ENCODE measurements at places on chromosomes 11 and 22. TPM values are rescaled to one million over a fixed set of nuclear protein-coding genes. Genes with fewer than 3 reads are reported as not detected.
A peak's percentile ranks its signal among the peaks of the same experiment; 100 is the strongest.

DNA sequence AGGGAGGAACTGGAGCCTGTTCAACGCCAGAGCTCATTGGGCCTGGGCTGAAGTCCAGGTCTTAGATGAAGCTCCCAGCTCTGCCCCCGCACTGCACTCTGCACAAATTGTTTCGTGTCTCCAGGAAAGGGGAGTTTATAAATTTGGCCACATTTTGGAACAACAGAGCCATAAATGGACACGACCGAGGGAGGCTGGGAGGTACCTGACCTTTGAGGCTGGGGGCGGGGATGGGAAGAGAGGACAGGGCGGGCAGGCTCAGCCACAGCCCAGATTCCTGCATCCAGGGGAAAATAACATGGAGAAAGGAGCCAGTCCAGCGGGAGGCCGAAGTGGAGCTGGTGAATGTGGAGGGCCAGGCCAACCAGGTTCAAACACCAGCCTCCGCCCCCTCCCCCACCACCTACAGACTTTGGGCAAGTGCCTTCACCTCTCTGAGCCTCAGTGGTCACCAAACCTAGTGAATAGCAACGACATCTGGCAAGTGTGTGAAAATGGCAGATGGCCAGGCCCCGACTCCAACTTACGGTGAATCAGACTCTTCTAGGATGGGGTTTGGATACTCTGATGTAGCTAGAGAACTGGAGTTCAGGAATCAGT lies 36.8 kb upstream of the SMTN start:
- H3K4me1 ChIP-seq = no peaks in the 10 kb centered on the region
- H3K27me3 ChIP-seq = no peaks in the 10 kb centered on the region
- no peak overlapping the region for H3K27ac ChIP-seq
- H3K4me3 ChIP-seq = no peak overlapping the region
- DNase-seq = no peak

The ROBO4 gene
- polyA plus RNA-seq = not detected

The SERPING1 gene
- not detected for polyA plus RNA-seq

GRCh38 chr11:91673705-91674104 lies 550.9 kb upstream of the FAT3 start:
- H3K4me3 ChIP-seq = no peak overlapping the region
- DNase-seq = no peak
- no peaks in the 10 kb centered on the region for H3K4me1 ChIP-seq
- H3K36me3 ChIP-seq = no peaks in the 10 kb centered on the region
- H3K27ac ChIP-seq = no peak overlapping the region
- H3K27me3 ChIP-seq = no peaks in the 10 kb centered on the region

DNA sequence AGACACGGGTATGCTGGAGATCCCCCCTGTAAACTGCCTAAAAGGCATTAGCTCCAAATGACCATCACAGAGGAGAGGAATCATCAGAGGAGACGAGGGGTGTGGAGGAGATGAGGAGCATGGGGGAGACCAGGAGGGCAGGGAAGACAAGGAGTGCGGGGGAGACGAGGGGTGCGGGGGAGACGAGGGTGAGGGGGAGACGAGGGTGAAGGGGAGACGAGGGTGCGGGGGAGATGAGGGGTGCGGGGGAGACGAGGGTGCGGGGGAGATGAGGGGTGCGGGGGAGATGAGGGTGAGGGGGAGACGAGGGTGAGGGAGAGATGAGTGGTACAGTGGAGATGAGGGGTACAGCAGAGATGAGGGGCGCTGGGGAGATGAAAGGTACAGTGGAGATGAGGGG lies 17.5 kb upstream of the GAL start:
- DNase-seq = no peak
- no peaks in the 10 kb centered on the region for H3K4me1 ChIP-seq
- no peaks in the 10 kb centered on the region for H3K27me3 ChIP-seq
- no peak overlapping the region for H3K27ac ChIP-seq
- no peak overlapping the region for H3K4me3 ChIP-seq

DNA sequence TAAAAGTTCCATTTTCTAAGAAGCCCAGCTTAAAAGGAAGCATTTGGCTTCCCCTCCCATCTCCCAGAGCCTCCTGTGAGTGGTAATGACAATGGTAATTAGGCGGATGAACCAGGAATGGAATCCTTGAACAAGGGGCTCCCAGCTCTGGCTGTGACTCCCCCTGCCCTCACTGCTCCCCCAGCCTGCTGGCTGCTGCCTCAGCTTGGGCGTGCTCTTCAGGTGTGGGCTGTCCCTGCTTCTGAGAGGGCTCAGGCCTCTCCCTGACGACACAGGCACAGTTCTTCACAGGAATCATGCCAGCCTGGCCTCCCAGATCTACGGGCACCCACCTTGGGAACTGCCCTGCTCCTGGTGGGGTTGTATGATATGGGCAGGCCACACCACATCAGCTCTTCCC lies 81.7 kb upstream of the NARS2 start:
- no peaks in the 10 kb centered on the region for H3K27me3 ChIP-seq
- no peaks in the 10 kb centered on the region for H3K36me3 ChIP-seq
- H3K4me3 ChIP-seq = no peak overlapping the region
- no peak for DNase-seq

The ANAPC15 gene
- polyA plus RNA-seq = 84.5 TPM

DNA sequence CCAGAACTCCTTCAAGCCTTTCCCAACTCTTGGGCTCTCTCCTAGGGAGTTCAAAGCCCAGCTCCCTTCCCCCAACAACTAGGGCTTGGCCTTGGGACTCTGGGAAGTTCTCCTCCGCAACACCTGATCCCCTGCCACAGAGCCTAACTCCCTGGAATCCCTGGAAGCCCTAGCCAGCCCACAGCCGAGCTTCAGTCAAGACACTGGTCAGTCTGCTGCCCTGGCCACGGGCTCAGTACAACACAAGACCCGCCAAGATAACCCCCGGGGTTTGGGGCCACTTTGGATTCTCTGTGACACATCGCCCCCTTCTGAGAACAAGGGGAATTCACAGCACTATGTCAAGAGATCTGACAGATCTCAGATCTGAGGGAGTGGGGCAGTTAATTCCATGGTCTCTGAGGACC lies 58.3 kb downstream of the SLC22A12 start:
- no peak for DNase-seq
- no peak overlapping the region for H3K27ac ChIP-seq

DNA sequence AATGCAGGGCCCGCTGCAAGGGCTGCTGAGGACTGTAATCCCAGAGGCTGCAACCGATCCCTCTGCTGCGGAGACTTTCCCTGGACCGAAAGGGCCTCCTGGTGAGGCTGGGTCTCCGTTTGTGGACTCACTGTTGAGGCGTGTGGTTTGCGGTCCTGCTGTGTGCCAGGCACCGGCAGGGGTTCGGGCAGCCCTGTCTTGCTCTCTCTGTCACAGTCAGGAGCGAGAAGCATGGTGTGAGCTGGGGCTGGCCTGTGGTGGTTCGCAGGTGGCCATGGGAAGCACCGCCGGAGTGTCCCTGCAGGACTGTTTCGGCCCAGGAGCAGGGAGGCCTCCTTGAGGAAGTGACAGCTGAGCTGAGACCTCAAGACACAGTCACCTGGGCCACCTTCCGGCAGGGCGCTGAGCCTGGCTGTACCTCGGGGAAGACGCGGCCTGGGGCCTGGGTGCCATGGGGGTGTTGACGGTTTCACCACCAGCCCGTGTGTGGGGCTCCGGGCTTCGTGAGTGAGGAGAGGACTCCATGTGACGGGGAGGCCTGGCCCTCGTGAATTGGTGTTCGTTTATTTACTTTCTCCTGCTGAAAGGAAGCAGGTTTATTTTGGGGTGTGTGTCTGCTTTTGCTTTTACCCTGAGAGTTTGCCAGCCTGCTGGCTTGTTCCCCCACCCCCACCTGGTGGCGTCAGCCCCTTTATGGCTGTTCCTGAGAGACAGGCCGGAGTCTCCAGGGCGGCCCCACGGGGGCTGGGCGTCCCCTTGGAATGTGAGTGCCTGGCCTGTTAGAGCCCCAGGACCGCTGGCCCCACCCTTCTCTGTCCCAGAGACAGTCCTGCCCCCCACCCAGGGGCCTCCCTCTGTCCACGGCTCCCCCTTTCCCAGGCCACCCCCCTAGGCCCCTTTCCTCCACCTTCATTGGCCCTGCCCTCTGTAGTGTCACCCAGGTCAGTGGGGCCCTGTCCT lies 122.5 kb downstream of the KCNQ1OT1 start:
- DNase-seq = no peak
- no peak overlapping the region for H3K27ac ChIP-seq
- H3K4me3 ChIP-seq = no peak overlapping the region
- no peaks in the 10 kb centered on the region for H3K36me3 ChIP-seq

GRCh38 chr11:123382555-123383074 lies 47.5 kb upstream of the GRAMD1B start:
- H3K36me3 ChIP-seq = no peaks in the 10 kb centered on the region
- H3K4me1 ChIP-seq = peaks cover 14% of the 10 kb centered on the region
- no peak for DNase-seq
- H3K27ac ChIP-seq = no peak overlapping the region
- no peak overlapping the region for H3K4me3 ChIP-seq
- no peaks in the 10 kb centered on the region for H3K27me3 ChIP-seq

DNA sequence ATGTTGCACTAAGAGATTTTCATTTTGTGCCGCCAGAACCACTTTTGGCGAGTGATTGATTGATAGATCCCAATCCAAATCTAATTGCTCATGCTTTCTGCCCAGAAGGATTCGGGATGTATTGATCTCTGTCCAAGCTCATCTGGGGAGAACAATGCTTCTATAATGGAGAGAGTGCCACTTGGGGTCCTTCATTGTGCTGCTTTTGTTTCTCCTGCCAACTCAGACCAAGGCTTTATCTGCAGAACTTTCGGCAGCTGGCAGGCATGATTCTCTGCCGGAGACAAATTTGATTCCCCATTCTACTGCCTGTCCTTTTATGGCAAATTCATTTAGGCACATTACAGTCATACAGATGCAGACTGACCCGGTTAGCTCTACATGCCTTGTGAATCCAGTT lies 62.9 kb upstream of the NTM start:
- H3K4me3 ChIP-seq = no peak overlapping the region
- no peak for DNase-seq
- H3K36me3 ChIP-seq = no peaks in the 10 kb centered on the region
- no peaks in the 10 kb centered on the region for H3K4me1 ChIP-seq
- no peak overlapping the region for H3K27ac ChIP-seq
- no peaks in the 10 kb centered on the region for H3K27me3 ChIP-seq

GRCh38 chr11:73189723-73190556 lies 28.1 kb upstream of the P2RY2 start:
- H3K4me3 ChIP-seq = no peak overlapping the region
- no peak for DNase-seq
- no peaks in the 10 kb centered on the region for H3K4me1 ChIP-seq
- no peaks in the 10 kb centered on the region for H3K36me3 ChIP-seq

DNA sequence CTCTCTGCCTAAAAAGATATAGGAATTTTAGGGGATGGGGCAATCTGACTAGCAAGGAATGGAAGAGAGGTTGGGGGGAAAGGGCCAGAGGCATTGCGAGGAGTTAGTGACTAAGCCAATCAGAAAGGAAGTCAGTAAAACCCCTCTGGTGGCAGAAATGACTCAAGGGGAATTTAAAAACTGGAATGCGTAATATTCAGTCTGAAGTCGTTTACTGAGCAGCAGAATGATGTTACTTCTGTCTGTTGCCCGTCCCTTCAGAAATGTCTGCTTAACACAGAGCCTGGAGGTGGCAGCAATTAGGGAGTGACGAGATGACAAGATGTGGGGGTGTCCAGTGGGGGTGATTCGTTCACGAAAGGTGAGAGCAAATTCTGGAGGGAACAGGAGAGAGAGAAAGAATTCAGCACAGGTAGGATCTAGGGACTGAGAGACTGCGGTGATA lies 107.7 kb upstream of the CLMP start:
- H3K27me3 ChIP-seq = no peaks in the 10 kb centered on the region
- DNase-seq = no peak
- H3K27ac ChIP-seq = peak overlapping the region; percentile 40
- no peak overlapping the region for H3K4me3 ChIP-seq

The MMP27 gene
- not detected for polyA plus RNA-seq

- H3K36me3 ChIP-seq = no peaks in the 10 kb centered on the region
- no peaks in the 10 kb centered on the region for H3K4me1 ChIP-seq
- no peak overlapping the region for H3K4me3 ChIP-seq
- H3K27me3 ChIP-seq = no peaks in the 10 kb centered on the region
Observed at GRCh38 chr11:132604431-132604830, 927.9 kb downstream of the OPCML start.

DNA sequence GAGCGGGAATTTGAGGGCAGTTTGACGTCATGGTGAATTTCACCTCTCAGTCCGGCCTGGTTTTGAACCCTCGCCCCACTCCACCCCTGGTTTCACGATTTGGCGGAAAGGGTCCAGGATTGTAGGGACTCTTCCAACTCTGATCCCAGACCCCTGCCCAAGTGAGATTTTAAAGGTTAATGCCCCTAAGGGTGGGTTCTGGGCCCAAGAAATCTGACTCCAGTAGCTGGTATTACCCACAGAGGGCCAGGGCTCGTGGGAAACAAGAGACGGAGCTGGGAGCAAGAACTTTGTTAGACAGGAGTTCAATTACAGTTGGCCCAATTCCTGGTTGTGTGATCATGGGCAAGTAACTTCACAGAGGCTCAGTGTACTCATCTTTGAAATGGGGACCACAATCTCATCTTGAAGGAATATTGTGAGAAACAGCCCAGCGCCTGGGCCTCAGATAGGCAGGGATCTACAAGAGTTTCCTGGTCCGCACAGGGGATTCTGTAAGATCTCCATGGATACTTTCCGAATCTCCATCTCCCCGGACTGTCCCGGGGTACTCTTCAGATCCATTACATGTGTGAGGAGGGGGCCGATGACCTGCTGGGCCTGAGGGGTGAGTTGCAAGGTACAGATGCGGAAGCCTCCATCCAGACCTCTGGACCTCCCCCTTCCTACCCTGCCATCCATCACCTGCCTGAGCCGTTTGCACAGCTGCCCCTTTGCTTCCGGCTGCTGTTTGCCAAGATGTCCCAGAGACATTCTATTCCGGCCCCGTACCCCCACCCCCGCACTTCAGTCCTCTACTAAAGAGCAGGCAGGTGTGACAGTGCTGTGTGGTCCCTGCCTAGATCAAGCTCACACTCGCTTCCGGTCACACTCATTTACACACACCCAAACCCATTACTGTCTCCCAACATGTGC lies 687 bp upstream of the CALCA start:
- H3K4me1 ChIP-seq = peaks cover 28% of the 10 kb centered on the region
- H3K4me3 ChIP-seq = no peak overlapping the region
- H3K27me3 ChIP-seq = peaks cover 48% of the 10 kb centered on the region
- no peaks in the 10 kb centered on the region for H3K36me3 ChIP-seq
- DNase-seq = no peak

DNA sequence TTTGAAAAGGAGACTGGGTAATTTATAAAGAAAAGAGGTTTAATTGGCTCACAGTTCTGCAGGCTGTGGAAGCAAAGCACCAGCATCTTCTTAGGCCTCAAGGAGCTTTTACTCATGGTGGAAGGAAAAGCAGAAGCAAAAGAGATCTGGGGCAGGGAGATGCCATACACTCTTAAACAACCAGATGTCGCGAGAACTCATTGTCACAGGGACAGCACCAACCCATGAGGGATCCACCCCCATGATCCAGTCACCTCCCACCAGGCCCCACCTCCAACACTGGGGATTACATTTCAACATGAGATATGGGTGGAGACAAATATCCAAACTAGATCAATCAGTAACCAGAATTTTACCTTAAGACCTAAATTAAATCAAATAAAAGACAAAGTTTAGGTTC lies 87.2 kb downstream of the C11orf91 start:
- no peak for DNase-seq
- H3K36me3 ChIP-seq = no peaks in the 10 kb centered on the region
- H3K4me3 ChIP-seq = no peak overlapping the region
- no peaks in the 10 kb centered on the region for H3K4me1 ChIP-seq
- H3K27me3 ChIP-seq = no peaks in the 10 kb centered on the region
- H3K27ac ChIP-seq = no peak overlapping the region

The TUB gene
- not detected for polyA plus RNA-seq
